Posterior cingulate gyrus (tissue), 11 donors: ENCODE measurements at places on chromosomes 7 and 10.

DNA sequence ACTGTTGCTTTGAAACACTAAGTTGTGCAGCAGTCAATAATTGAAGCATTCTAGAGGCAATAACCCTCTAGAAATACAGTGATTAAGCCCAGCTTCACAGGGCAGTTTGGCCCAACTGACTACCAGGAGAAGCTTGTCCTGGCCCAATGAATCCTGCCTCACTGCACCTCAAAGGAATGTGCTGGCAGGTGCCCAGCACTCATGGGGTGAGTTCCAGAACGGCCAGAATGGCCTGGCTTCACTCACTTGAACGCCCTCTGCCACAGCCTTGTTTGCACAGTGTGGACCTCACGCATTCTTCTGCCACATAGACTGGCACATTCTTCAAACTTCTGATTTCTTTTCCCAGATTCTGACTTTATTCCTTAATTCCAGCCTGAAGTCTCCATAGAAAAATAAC is 6.6 kb upstream of the ITIH2 start:
- DNase-seq = peak; percentile 27

- DNase-seq = no peak
Observed at GRCh38 chr10:69097729-69098128, 9.8 kb downstream of the SRGN start.

- DNase-seq = no peak
Observed at GRCh38 chr10:18185621-18186020, 45.4 kb downstream of the CACNB2 start.

GRCh38 chr10:86049442-86049841 is 317.2 kb downstream of the GRID1 start:
- no peak for DNase-seq

DNA sequence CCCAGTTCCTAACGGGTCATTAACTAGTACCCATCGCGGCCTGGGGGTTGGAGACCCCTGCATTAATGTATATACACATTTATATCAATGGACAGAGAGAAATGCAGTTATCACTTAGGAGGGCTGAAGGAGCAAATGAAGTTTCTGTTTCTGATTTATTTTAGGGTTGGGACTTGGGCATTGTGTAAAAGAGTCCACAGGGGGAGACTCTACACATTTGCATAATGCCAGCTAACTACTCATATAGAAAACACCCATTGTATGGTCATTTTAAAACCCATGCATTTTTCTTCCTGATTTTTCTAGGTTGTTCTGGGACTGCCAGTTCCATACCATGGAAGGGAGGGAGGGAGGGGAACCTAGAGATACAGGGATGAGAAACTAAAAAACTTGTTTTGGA is 23.5 kb downstream of the BCCIP start:
- no peak for DNase-seq

- peak; percentile 29 for DNase-seq
Observed at GRCh38 chr7:87152897-87153641, 816 bp downstream of the DMTF1 start.

GRCh38 chr10:16952080-16952479 is 134.9 kb upstream of the RSU1 start:
- no peak for DNase-seq

- DNase-seq = no peak
Observed at GRCh38 chr10:126569513-126570244, 100.8 kb downstream of the C10orf90 start.
